ENCODE measurements at places on chromosomes 1 and 21.

DNA sequence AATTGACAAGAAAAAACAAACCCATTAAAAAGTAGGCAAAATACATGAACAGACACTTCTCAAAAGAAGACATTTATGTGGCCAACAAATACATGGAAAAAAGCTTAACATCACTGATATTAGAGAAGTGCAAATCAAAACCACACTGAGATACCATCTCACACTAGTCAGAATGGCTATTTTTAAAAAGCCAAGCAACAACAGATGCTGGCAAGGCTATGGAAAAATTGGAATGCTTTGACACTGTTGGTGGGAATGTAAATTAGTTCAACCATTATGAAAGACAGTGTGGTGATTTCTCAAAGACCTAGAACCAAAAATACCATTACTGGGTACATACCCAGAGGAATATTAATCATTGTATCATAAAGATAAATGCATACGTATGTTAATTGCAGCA lies 641.1 kb upstream of the B3GALT2 start:
- no peak for DNase-seq

DNA sequence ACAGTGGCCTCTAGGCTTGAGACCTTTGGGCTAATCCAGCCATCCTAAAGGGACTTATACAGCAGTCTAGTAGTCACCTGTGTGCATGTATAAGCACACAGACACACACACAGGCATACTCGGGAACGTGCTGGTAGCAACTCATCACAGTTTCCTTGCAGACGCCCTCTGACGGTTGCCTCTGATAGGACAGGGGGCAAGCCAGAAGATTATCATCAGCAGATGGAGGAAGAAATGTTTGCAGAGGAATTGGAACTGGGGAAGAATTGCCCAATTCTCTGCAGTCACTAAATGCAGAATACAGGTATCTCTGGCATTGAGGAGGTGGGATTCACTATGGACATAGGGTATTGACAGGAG lies 222.2 kb downstream of the C1orf94 start:
- no peak for DNase-seq

DNA sequence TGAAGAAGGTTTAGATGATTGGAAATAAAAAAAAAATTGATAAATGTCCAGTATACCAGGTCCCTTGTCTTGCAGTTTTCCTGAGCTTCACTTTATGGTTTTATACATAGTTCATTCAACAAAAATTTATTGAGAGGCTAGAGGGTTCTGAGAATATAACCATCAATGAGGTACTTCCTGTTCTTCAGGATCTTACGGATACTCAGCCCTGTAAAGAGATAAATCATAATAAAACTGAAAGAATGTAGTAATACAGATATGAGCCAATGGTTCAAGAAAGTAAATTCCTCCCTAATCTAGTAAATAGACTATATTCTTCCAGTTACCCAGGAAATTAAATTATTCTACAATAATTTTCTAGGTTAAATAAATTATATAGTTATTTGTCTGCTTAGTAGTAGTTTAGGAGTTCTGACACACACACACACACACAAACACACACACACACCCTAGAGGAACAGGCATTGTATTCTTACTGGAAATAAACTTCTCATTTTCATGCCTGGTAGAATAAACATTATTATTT lies 70.4 kb upstream of the HMCN1 start:
- DNase-seq = no peak

DNA sequence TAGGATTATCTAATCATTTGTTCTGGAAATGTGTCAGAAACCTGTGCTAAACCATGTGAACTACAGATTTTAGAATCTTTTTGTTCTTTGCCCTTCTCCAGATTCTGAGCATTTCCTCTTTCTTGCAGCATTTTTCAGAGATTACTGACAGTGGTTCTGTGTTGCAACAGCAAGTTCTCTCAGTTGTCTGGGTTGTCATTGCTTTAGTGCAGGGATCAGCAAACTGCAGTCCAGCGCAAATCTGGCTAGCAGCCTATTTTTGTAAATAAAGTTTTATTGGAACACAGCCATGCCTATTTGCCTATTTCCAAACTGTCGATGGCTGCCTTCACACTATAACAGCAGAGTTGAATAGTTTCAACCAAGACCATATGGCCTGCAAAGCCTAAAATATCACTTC lies 66.3 kb upstream of the LRRC8D start:
- no peak for DNase-seq

DNA sequence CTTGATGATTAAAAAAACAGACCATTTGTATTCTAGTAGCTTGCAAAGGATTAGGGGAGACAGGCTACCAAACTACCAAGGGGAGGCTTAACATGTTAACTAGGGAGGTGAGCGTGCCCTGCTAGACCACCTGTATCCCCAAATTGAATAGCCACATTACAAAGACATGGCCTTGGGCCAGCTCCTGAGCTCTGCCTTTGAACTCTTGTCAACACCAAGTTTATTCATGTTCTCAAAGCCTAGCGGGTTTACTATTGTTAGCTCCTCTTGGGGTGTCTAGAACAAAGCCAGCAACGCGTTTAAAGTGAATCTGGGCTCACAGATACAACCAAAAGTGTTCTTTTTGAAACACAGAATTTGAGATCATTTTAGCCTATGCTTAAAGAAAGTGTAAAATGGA lies 36.3 kb downstream of the SMYD2 start:
- no peak for DNase-seq

GRCh38 chr1:152189657-152190442 lies 30.8 kb upstream of the RPTN start:
- peak; percentile 41 for DNase-seq

- DNase-seq = no peak
These were observed 8.3 kb upstream of the SLC2A1 start for GRCh38 chr1:42966688-42967612.

DNA sequence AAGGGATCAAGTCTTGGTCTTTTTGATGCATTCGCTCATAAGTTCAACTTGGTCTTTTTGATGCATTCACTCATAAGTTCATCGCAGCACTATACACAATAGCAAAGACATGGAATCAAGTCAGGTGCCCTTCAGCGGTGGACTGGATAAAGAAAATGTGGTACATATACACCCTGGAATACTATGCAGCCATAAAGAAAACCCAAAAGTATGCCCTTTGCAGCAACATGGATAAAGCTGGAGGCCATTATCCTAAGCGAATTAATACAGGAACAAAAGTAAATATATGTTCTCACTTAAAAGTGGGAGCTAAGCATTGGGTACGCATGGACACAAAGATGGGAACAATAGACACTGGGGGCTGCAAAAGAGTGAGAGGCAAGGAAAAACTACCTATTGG lies 29.8 kb upstream of the FOXE3 start:
- no peak for DNase-seq

DNA sequence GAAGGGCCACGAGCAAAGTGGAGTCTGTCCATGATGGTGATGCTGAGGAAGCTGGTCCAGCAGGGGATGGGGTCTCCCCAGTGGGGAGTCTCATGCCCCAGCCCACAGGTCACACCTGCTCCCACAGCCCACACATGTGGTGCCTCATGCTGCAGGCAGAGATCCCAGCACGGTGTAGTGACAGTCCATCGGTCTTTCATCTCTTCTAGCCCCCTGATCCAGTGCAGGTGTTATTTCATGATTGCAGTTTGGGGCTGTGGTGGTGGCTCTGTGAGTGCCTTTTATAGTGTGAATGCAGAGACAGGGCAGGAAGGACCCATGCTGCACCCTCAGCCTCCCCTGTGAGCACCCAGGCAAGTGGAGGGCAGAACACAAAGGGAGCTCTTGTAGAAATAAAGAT lies 45.0 kb downstream of the UBASH3A start:
- no peak for DNase-seq

GRCh38 chr1:229027622-229028182 lies 243.2 kb upstream of the RAB4A start:
- DNase-seq = peak; percentile 11

DNA sequence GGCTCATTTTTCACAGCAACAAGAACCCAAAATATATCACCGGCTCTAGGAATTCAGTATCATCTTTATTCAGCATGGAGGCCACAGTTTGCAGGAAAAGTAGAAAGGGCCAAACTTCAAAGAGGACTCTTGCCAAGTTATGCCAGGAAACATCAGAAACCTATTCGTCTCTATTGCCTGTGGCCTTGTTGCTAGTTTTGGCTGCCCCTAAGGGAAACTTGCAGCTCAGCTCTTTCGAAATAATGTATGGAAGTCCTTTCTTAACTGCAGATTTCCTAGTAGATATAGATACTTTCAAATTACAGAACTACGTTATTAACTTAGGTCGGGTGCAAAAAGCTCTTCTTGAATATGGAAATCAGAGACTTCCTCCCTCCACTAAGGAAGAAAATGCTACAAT lies 4.2 kb upstream of the NENF start:
- DNase-seq = no peak

- no peak for DNase-seq
These were observed 9.1 kb downstream of the TTC22 start for GRCh38 chr1:54791880-54792522.

- DNase-seq = no peak
These were observed 204.8 kb downstream of the SMYD3 start for GRCh38 chr1:246302251-246302625.

DNA sequence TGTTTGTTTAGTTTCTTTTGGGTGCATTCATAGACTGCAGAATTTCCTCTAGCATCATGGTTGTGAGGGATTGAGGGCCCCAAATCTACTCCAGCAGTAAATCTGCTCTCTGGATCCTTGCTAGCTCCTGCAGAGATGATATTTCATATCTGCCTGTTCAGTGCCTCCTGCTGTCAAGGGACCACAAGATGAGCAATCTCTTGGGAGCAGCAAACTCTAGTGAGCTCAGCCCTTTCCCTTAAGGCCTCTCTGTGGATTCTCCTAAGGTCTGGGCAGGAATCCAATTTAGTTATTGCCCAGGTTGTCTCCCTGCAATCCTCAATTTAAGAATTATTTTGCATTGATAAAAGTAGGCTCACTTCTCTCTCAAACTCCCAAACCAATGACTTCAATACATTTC lies 76.9 kb downstream of the RGS18 start:
- DNase-seq = no peak

DNA sequence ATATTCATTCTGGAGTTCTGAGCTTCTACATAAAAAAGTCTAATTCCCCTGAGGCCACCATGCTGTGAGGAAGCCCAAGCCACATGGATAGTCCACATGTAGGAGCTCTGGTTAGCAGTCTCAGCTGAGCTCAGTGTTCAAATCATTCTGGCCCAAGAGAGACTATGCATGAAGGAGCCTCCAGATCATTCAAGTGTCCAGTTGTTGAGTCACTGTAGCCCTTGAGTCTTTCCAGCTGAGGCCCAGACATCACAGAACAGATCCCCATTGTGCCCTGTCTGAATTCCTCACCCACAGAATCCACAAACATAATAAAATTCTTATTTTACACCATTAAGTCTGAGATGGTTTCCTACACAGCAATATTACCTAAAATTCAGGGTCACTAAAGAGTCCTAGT lies 107.0 kb upstream of the NGF start:
- DNase-seq = no peak

DNA sequence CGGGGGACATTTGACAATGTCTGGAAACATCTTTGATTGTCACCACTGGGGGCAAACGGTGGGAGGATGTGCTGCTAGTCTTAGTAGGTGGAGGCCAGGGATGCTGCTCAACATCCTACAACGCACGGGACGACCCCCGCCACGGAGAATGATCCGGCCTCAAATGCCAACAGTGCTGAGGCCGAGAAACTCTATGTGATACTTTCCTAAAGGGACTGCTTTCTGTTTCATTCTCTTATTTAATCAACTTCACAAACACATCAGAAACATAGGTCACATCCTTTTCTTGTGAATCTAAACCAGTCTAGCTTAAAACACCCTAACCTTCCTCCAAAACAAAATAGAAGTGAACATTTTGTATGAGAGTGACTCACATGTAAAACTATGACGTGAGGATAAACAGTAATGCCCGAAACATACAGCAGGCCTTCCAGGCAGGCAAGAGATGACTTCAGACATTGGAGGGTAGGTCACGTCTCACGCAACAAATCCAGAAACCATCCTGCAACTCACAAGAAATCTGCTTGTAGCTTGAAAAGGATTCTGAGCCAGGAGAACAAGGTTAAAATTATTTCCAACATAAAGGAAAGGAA lies 37.2 kb upstream of the ETS2 start:
- peak; percentile 24 for DNase-seq

DNA sequence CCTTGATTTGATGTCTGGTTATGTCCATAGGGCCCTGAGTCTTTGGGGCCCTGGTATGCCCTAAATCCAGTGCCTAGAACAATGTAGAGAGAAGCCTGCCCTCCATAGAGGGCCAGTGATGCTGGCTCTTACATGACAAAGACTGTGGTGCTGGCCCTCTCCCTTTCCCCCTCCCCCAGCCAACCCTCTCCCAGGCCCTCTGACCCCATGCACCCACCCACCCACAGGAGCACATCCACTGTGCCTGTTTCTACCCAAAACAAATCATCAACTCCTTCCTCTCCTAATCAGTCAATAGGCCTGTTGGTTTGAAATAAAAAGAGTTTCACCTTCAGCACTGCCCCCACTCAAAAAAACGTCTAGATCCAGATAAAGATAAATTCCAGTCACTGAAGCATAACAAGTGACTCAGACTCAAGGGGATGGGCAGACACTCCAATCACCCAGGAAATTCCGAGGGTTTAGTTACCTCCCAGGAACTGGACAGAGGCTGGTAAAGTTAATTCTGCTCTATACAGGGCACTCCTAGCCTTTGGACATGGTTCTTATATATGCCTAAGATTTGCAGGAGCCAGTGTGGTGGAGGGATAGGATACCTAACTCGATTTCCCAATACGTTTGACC lies 144.8 kb upstream of the VANGL1 start:
- no peak for DNase-seq

GRCh38 chr1:103218821-103219220 lies 110.5 kb upstream of the COL11A1 start:
- no peak for DNase-seq

GRCh38 chr1:238647877-238648276 lies 738.5 kb upstream of the CHRM3 start:
- DNase-seq = no peak

DNA sequence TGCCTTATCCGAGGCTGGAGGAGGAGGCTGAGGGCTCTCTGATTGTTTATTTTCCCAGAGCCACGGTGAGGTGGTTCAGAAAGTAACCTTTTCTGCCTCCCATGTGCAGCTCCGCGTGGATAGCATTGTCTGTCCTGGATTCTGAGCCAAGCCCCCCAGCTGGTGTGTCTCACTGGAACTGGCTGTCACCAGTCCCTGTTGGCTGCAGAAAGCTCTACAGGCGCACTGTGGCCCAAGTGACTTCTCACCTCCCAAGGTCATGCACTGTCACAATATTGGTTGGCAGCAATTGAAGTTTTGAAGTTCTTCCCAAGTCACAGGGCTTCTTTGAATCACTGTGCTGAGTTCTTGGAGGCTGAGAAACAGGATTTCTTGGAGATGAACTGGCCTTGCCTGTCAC lies 8.2 kb downstream of the BMP8A start:
- DNase-seq = no peak

GRCh38 chr1:169060919-169061639 lies 45.4 kb upstream of the ATP1B1 start:
- DNase-seq = no peak

- DNase-seq = no peak
These were observed 19.5 kb downstream of the LSS start for GRCh38 chr21:46208761-46209721.
